Lower lobe of right lung (tissue), 2 donors: ENCODE measurements at places on chromosomes 4 and X. TPM values are rescaled to one million over a fixed set of nuclear protein-coding genes. Genes with fewer than 3 reads are reported as not detected.

DNA sequence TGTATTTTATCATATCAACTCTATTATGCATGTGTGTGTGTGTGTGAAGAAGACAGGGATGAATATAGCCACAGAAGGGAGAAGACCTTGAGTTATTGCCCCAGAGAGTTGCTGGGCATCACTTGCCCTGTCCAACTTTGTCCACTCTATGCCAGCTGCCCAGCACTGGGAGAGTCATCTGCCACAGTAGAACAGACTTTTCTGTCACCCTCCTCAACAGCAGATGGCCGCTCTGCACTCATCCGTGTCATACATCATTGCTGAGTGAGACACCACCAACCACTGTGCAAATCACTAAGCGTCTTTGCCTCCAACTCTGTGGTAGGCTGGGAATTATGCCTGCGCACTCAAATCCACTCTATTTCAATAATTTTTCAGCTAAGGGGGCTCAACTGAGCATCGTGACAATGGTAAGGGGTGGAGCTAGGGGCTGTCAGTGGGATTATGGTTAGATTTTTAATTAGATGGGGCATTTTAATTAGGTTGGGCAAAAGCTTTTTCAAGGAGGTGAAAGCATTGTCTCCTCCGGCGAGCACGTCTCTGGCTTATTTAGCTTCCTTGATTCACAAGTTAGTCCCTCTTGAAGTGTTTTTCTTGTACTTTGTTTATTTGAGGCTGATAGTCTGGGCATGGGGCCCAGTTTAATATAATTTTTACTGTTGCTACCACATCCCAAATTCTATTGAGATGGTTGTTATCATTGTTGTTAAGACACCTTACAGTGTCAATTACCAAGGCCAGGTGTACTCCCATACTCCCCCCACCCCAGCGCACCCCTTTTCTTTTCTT is 100.1 kb upstream of the KLF3 start:
- H3K4me1 ChIP-seq = peaks cover 33% of the 10 kb centered on the region
- DNase-seq = no peak
- H3K27ac ChIP-seq = no peak overlapping the region
- no peaks in the 10 kb centered on the region for H3K27me3 ChIP-seq

DNA sequence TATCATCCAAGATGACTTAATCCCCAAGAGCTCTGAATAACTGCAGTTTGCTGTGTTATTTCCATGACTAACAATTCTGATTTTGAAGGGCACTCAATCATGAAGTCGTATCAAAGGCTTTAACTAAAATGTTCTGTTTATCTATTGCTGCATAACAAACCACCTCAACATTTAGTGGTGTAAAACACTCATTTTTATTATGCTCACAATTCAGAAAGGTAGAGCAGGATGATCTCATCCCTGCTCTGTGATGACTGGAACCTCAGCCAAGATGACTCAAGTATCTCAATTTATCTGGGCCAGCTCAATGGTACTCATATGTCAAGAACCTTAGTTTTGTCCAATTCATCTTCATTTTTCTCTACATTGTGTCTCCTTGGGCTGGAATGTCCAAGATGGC is 451.1 kb downstream of the PPARGC1A start:
- H3K27me3 ChIP-seq = no peaks in the 10 kb centered on the region
- no peak for DNase-seq
- no peak overlapping the region for H3K27ac ChIP-seq
- no peak overlapping the region for H3K4me3 ChIP-seq

DNA sequence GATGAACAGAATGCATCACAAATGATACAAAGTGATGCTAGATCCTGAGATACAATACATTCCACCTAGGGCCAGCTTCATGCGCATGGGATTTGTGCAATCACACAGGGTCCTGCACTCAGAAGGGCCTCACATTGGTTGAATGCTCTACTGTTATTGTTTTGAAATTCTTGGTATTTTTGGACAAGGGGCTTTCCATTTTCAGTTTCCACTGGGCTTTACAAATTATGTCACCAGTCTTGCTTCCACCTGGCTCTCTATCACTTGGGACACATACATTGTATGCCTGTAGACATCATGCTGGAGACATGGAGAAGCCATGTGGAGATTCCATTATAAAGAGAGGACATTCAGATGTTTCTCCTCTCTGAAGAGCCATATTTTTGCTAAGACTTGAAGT is 155.8 kb downstream of the NAA11 start:
- H3K4me3 ChIP-seq = no peak overlapping the region
- H3K27me3 ChIP-seq = no peaks in the 10 kb centered on the region
- no peaks in the 10 kb centered on the region for H3K4me1 ChIP-seq
- no peaks in the 10 kb centered on the region for H3K36me3 ChIP-seq

GRCh38 chr4:148448141-148448540 is 5.9 kb upstream of the NR3C2 start:
- H3K4me3 ChIP-seq = no peak overlapping the region
- peaks cover 4% of the 10 kb centered on the region for H3K27me3 ChIP-seq
- H3K36me3 ChIP-seq = no peaks in the 10 kb centered on the region
- no peak for DNase-seq

- H3K27ac ChIP-seq = no peak overlapping the region
- H3K4me1 ChIP-seq = no peaks in the 10 kb centered on the region
- H3K4me3 ChIP-seq = no peak overlapping the region
Measured at GRCh38 chr4:113878668-113879067, 100.8 kb downstream of the ARSJ start.

DNA sequence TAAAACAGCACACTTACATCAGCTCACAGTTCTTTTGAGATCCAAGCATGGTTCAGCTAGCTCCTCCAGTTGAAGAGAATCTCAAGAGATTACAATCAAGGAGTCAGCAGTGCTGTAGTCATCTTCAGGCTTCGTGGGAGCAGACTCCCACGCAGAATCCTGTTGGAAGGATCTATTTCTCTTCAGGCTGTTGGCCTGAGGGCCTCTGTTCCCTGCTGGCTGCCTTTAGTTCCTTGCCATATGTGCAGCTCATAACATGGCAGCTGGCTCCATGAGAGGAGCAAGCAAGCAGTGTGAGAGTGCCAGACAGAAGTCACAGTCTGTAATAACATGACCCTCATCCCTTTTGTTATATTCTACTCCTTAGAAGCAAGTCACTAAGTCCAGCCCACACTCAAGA is 168.6 kb downstream of the COX18 start:
- no peak overlapping the region for H3K4me3 ChIP-seq
- H3K4me1 ChIP-seq = no peaks in the 10 kb centered on the region
- no peak overlapping the region for H3K27ac ChIP-seq
- DNase-seq = no peak
- H3K27me3 ChIP-seq = no peaks in the 10 kb centered on the region
- H3K36me3 ChIP-seq = no peaks in the 10 kb centered on the region

Gene POU4F2
- total RNA-seq = not detected

Gene ALAS2
- 0.89 TPM for total RNA-seq
